ENCODE measurements at places on chromosomes 7 and 10. TPM values are rescaled to one million over a fixed set of nuclear protein-coding genes. Genes with fewer than 3 reads are reported as not detected.

Gene SCIN
- 0.74 TPM for total RNA-seq

Gene PPP1R9A
- 1.5 TPM for total RNA-seq

Gene GDF2
- not detected for total RNA-seq

Gene ZNF775
- 4.4 TPM for total RNA-seq

Gene HOXA13
- total RNA-seq, result 14.5 TPM

Gene C7orf57
- not detected for total RNA-seq

Gene PNLIPRP2
- not detected for total RNA-seq

Gene TMEM139
- total RNA-seq, result not detected

Gene HOXA6
- 1.7 TPM for total RNA-seq

Gene DNAH11
- 1.7 TPM for total RNA-seq

Gene ANKRD26
- 8.8 TPM for total RNA-seq

Gene ALOX5
- total RNA-seq, result 22.8 TPM

Gene SEC61A2
- total RNA-seq, result 9.1 TPM

Gene CD36
- total RNA-seq, result 102 TPM

Gene DBNL
- total RNA-seq, result 100 TPM

Gene IDI1
- total RNA-seq, result 50.3 TPM

Gene ATG9B
- total RNA-seq, result 34.1 TPM

Gene PIP
- 2.5 TPM for total RNA-seq

Gene LIPN
- total RNA-seq, result not detected

Gene DIP2C
- total RNA-seq, result 18.4 TPM

Gene NEUROD6
- total RNA-seq, result not detected

Gene STEAP1B
- total RNA-seq, result 8.8 TPM

Gene ITPRID1
- total RNA-seq, result not detected

Gene SSMEM1
- total RNA-seq, result not detected

Gene CDK1
- total RNA-seq, result 10.8 TPM

Gene CWF19L1
- 13.3 TPM for total RNA-seq

Gene RSU1
- 50.3 TPM for total RNA-seq

Gene FAM53B
- 35.1 TPM for total RNA-seq

Gene LIPF
- total RNA-seq, result not detected

Gene PTF1A
- total RNA-seq, result not detected

Gene PHKG1
- total RNA-seq, result not detected

Gene HTR7
- 0.74 TPM for total RNA-seq

Gene FZD1
- 16.5 TPM for total RNA-seq

Gene CRHR2
- not detected for total RNA-seq

Gene STOX1
- 2.5 TPM for total RNA-seq

Gene MYO3A
- total RNA-seq, result 0.25 TPM
